Muscle of arm (tissue), 14 donors: ENCODE measurements at places on chromosomes 6 and 20. TPM values are rescaled to one million over a fixed set of nuclear protein-coding genes. Genes with fewer than 3 reads are reported as not detected.

Gene PRL
- polyA plus RNA-seq = 1.4 TPM

Gene ENPP1
- polyA plus RNA-seq = 29.7 TPM

Gene WFDC5
- polyA plus RNA-seq = not detected

Gene C6orf15
- not detected for polyA plus RNA-seq

Gene GINM1
- polyA plus RNA-seq = 57.1 TPM

Gene CST5
- not detected for polyA plus RNA-seq

GRCh38 chr6:10676403-10676802 lies 18.0 kb downstream of the C6orf52 start:
- DNase-seq = no peak

DNA sequence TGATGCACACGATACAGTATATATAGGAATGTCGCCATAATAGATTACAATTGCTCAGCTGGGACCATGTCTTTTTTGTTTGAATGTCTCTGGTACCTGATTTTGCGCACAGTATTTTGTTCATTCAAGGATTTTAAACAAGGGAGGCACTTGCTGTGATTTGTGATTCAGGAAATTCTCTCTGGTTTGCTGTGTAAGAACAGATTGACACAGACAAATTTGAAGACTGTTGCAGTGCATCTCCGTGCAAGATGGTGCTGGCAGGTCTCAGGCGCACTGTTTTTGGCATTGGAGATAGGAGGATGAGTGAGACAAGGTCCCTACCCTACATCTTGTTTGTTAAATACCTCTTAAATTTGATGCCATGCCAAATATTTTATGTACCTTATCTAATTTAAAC lies 2.5 kb downstream of the MAPRE1 start:
- DNase-seq = no peak

GRCh38 chr20:60313191-60313590 lies 355.0 kb downstream of the CDH26 start:
- DNase-seq = peak; percentile 2
